ENCODE measurements at places on chromosomes 4 and X.

DNA sequence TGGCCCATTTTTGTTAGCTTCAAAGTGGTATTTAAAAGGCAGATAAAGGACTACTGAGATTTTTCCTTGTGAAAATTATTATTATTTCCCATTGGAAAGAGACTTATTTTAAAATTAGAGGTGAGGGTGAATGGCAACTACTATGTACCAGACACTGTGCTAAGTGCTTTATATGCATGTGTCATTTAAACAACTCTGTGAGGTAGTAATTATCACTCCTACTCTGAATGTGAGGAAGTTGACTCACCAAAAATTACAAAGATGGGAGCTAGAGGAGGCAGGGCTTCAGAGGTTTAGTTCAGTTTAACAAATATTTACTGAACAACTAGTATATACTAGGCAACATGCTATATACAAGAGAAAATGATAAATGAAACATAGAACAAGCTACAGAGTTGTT, 78.2 kb downstream of the MSL3 start:
- DNase-seq = no peak

DNA sequence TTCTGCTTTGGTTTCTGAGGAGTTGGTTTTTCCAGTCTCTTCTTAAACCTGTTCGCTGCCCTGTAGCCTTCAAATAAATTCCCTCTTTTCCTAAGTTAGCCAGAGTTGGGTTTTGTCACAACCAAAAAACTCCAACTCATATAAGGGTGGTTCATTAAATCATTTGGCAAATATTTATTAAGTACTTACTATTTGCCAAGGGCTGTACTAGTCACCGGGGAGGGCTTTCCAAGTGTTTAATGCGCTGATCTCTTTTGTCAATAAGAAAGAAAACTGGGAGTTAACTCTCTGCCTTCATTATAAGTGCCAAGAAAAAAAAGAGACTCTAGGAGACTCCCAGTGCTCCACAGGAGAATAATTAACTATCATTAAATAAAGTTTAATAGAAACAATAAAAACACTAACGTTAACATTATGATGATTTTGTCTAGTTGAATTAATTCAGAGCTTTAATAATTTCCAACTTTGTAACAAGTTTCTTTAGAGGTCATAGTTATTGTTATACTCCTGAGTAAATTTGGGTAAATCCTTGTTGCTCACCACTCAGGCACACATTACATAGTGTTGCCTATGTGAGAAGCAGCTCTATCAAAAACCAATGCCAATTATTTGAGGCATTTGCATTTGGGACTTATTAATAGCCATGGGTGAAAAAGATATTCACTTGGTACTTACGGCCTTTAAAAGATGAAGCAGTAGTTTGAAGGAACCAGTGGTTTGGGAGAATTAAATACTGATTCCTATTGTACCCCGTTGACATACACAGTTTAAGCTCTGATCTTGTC, 122.5 kb upstream of the TEX13D start:
- no peak for DNase-seq

DNA sequence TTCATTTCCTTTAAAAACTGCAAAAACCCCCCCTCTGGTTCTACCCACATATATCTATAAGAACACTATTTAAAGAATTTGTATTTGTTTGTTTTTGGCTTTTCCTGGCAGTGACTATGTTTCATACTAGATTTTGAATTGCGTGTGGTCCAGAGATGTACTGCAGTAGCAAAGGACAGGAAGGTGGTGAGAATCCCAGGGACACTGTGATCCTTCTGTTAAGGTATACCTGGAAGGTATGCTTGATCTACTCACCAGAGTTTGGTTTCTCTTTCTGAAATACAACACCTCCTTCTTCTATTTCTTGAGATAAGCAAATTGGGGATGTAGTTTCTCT, 129.6 kb upstream of the RASGEF1B start:
- no peak for DNase-seq

- no peak for DNase-seq
These were observed 6.2 kb upstream of the ZCCHC13 start for GRCh38 chrX:74297766-74298165.

DNA sequence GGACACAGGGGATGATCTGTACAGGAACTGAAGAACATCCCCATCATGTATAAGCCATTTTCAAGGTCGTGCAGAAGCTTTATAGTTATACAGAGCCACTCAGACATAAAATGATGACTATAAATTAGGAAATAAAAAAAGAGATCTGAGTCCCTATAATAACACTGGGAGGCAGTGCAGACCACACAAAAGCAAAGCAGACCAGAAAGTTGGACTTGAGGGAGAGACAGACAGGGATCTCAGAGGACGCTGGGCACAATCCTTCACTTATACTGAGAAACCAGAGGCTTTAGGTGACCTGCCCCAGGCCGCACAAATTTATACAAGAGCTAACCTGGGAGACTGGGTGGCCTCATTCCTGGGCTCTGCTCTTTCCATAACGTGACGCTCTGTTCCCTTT, 70.5 kb downstream of the HADH start:
- peak; percentile 53 for DNase-seq

DNA sequence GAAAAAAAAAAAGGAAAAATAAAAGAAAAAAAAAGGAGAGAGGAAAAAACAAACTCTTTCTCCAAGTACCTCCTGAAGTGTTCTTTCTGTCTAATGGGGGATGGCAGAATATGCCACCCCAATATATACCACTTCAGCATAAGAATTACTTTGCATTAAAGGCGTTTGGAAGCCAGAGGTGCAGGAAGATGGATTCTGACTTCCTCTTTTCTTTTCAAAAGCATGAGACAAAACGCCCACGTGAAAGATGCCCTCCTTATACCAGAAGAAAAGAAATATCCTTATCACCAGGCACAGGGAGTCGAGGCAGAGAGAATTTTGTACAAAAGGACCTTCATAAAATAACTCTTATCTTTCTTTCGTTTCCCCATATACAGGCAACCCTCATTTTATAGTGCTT, 40.9 kb downstream of the COX18 start:
- no peak for DNase-seq

DNA sequence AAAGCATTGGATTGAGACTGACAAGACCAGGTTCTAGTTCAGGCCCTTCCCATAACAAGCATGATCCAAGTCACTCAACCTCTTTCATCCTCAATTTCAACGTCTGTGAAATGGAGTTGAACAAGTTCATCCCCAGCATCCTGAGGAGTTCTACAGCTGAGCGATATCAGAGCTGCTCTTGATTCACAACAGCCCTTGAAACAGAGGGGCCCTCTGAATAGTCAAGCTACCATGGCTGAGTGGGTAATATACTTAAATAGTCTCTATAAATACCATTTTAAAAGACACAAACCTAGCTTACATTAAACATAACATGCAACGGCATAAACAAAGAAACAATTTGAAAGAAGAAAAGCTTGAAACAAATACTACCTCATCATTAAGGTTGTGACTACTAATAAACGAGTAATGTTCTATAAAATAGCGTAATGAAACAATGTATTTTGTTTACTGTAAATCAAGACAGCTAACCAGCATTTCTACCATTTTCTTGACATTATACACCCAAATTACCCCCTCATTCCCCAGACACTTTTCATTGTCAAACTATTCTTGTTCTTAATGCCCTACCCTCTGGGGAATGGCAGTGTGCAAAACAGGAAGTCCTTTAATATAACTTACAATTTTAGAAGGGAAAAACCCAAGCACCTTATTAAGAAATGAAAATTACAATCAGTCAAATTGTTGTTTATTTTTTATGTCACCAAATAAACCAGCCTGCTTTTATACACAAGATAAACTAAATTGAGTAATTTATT, 202.3 kb downstream of the PARM1 start:
- no peak for DNase-seq

GRCh38 chr4:68951806-68952585, 392 bp upstream of the UGT2A3 start:
- DNase-seq = no peak

DNA sequence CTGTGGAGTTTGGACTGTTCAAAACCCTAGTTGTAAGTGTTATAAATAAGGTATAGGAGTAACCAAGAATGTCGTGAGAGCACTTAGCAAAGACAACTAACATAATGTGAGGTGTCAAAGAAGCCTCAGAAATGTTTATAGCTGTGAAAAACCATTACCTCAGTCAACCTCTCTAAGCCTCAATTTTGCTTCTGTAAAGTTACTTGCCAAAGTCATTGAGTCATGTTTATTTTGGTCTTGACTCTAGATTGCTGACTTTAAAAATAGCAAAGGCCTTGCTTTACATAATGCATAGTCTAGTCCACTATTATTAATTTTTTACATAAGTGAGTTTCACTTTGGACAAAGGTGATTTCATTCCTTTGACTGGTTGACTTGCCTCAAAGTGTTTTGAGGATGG, 257.6 kb upstream of the CXXC4 start:
- no peak for DNase-seq

DNA sequence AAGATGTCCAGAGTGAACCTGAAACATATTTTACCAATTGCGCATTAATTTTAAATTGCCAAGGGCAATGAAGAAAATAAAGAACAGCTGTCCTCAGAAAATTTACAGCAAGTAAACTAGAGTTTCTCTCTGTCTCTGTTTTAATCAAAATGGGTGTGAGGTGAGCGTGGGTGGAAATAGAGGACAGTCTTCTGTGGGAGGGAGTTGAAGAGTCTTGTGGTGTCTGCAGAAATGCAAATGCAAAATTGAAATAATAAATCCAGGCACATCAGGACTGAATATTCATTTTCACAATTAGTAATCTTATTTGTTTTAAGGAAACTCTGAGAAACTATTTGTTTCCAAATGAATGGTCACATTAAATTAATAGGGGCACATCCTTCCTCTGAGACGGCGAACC, 192.0 kb downstream of the ARHGAP10 start:
- no peak for DNase-seq

DNA sequence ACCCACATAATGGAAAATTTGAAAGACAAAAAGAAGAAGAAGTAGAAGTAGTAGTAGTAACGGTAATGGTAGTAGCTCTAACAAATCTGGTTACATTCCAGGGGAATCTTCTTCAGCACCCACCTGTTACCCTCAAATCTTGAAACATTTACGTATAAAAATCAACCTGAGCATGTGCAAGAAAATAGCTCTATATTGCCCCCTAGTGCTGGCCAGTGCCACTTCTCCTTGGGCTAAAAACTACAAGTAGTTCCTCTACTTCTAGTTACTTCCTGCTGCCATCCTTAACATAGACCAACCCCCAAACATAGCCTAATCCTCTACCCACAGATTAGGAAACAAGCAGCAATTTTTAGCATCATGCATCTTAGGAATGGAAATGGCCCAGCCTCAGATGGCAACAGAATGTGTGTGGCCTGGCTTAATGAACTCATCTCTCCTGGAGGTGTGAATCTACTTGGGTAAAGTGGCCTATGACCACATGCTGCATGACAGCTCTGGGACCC, 3.1 kb downstream of the PDGFC start:
- peak; percentile 41 for DNase-seq

GRCh38 chr4:69095301-69095731, 958 bp upstream of the UGT2B7 start:
- DNase-seq = peak; percentile 59

- DNase-seq = no peak
These were observed 90.7 kb upstream of the PCDH18 start for GRCh38 chr4:137623013-137623412.

- no peak for DNase-seq
These were observed 2.3 kb upstream of the PHOX2B start for GRCh38 chr4:41750626-41751448.

GRCh38 chr4:38562751-38563198, 101.2 kb upstream of the KLF3 start:
- peak; percentile 18 for DNase-seq

GRCh38 chrX:67328476-67328875, 215.3 kb upstream of the AR start:
- no peak for DNase-seq

- no peak for DNase-seq
These were observed 160.7 kb downstream of the MOSPD2 start for GRCh38 chrX:15033917-15034316.

GRCh38 chr4:18404642-18405041, 383.1 kb upstream of the LCORL start:
- no peak for DNase-seq

GRCh38 chrX:153539979-153540358, 22.5 kb downstream of the ATP2B3 start:
- DNase-seq = no peak

DNA sequence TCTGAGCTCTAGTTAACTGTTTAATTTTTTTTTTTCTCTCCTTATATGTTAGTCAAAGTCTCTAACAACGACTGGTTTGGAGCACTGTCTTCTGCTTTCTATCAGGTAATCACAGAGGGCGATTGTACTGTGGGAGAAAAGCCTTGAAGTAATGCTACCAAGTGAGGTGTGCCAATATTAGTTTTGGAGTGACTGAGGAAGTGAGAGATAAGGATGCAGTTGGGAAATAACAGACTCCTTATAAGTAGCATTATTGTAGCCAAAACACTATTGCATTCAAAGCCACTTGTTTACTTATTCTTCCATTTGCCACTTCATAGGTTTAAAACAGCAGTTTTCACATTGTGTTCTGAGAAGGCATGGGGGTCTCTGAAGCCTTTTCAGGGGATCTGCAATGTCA, 79.1 kb upstream of the SLC6A14 start:
- DNase-seq = no peak

- DNase-seq = no peak
These were observed 450.0 kb upstream of the RASGEF1B start for GRCh38 chr4:81921751-81922159.

DNA sequence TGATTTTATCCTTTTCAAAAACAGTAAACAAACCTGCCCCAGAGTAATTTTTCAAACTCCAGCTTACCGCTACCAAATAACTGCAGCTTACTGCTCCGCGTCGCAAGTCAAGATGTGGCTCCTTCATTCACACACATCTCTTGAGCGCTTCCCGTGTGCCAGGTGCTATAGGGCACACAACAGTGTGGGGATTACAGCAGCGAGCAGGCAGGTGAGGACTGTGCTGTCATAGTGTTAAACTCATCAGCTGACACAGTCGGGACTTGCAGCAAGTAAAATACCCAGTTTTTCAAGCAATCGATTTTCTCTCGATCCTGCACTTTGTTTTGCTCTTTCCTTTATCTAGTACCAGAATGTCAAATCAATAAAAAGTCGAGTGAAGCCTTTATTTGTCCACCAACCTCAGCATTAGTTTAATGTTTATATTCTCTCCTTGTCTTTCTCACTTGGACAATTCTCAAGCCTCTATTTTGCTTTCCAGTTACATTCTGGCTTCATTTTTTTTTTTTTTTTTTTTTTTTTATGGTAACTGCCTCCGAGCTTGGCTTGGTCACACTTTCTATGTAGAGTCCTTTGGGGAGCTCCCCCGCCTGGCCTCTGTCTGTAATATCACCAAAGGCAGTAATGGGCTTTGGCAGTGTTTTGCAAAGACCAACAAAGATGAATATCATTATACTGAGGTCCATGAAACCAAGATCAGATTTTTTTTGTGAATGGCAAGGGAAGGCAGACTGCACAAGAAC, 8.3 kb upstream of the ASB5 start:
- DNase-seq = peak; percentile 75

DNA sequence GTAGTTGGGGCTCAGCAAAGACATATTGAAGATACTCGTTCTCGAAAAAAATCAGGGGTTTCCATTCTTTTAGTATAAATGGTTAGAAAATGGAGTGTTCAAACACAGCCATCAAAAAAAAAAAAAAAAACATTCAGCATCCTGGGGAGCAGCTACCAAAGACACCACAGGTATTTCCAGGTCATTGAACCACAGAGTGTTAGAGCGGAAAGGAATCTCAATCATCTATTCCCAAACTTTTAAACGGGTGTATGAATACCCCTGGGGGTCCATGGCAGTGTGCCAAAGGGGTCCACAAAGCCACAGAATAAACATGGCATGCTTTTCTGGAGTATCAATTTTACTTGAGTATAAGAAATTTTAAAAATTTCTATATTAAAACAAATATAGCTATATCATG, 6.9 kb upstream of the FGF16 start:
- DNase-seq = no peak

Data from RWPE1 (cell line).